Skin of body (tissue), 3 donors: ENCODE measurements at places on chromosomes 1 and 21. TPM values are rescaled to one million over a fixed set of nuclear protein-coding genes. Genes with fewer than 3 reads are reported as not detected.
A peak's percentile ranks its signal among the peaks of the same experiment; 100 is the strongest.

Gene TUFT1
- total RNA-seq = 33.3 TPM

GRCh38 chr1:221309723-221310122, 430.5 kb downstream of the HLX start:
- DNase-seq = no peak

DNA sequence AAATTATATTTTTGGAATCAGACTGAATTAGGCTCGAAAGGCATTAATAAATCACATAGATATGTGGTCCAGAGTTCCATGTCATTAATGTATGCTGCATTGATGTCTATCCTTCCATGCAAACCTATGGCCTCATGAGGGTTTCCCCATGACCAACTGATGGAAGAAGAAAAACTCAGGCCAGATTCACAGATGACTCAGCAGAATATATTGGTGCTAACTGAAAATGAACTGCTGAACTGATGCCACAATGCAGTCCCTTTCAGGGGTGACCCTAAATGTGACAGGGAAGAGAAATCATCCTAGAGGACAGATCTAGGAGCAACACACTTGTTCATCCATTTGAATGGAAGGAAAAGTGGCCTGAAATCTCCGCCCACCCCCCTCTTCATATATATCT, 110.5 kb upstream of the KCND3 start:
- DNase-seq = no peak

DNA sequence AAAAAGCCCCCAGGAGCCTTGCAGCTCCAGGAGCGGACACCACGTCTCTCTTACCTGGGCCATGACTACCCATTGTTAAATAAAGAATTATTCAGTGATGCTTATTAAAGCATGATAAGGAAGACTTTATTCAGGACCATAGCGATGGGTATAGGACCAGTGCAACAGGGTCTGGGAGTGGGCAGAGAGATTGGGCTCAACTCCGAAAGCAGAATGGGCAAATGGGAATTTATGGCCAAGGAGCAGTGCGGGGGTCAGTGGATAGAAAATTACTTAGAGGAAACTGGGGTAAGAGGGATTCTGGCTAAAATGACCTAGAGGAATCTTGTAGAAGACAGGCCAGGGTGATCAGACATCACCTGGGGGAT, 580 bp upstream of the ATP5PO start:
- peak; percentile 80 for DNase-seq

- DNase-seq = no peak
These were observed 174.6 kb downstream of the USP25 start for GRCh38 chr21:15904389-15904788.

DNA sequence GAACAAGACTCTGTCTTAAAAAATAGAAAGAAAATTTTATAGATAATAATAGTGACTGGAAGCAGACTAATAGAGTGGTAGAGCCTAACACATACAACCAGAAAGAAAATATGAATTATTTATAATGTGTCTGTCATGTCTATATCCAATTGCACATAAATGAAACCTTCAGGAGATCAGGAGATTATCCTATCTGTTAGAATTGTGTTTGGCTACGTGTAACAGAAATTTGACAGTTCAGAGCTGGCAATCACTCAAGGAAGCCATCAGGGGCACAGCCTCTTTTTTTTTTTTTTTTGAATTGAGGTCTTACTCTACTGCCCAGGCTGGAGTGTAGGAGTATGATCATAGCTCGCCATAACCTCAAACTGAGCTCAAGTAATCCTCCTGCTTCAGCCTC, 157.2 kb downstream of the TGFB2 start:
- DNase-seq = no peak

GRCh38 chr1:26290882-26291261, 11.0 kb downstream of the SH3BGRL3 start:
- DNase-seq = no peak

- DNase-seq = peak; percentile 8
These were observed 14.8 kb downstream of the BCAR3 start for GRCh38 chr1:93666613-93667384.

GRCh38 chr21:45364468-45365185, 40.3 kb upstream of the COL18A1 start:
- peak; percentile 22 for DNase-seq

GRCh38 chr1:153220606-153221303, 3.4 kb downstream of the PRR9 start:
- no peak for DNase-seq

DNA sequence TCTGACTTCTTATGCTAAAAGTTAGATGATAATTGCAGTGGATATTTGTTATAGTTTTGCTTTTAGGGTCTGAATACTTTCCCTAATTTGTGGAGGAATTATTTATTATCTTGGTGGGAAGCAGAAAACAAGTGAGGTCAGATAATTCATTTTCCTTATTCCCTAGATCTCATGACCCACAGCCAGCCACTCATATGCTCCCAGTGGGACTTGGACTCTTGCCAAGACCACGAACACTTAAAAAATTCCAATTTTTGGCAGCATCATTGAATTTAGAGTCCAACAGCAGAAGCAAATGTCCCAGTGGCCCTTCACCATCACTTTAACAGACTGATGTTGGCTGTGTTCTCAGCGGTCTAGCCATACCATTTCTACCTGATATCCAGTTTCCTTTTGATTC, 204.2 kb downstream of the HMCN1 start:
- DNase-seq = no peak

DNA sequence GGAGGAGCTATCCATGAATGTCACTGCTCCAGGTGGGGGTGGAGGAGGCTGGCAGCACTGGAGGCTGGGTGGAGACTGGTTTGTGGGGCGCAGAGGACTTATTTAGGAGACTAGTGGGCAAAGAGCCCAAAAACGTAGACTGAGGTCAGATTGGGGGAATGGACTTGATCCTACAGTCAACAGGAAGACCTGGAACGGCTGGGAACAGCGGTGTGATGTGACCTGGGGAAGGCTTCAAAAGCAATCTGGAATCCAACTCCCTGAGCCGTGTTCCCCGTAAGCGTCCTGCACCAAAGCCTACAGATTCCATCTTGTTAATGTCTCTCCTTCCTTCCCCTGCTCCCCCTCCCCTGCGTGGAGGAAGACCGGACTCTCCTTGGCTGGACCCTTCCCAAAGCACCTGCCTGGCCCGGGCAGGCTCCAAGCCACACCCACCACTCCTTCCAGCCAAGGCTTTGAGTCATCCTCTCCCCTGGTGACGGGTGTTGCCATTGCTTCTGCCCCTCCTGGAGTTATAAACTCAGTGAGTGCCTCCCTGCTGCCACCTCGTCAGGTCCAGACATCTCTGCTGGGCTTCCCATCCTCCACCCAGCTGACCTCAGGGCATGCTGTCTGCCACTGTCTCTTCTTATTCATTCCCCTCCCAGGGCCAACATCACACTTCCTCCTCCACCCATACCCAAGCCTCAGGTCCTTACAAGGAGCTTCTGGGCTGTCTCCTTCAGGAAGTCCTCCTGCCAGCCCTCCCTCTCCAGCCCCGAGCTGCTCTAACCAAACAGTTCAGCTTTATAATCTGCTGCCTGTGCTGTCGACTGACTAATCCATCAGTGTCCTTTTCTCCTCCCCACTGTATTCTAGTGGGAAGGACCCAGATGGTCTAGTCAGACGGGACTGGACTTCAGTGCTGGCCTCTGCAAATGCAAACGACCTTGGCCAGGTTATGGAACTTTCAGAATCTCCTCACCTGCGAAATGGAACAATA, 1.6 kb upstream of the CLSTN1 start:
- no peak for DNase-seq
